ENCODE measurements at places on chromosomes 2 and 18.

- no peak for DNase-seq
These were observed 36.6 kb downstream of the KIDINS220 start for GRCh38 chr2:8800821-8801220.

GRCh38 chr2:217723981-217724380 is 278.8 kb downstream of the TNS1 start:
- no peak for DNase-seq

- DNase-seq, result no peak
These were observed 128.3 kb upstream of the ARHGAP28 start for GRCh38 chr18:6601241-6601640.

GRCh38 chr18:79400591-79401381 is 5.1 kb downstream of the NFATC1 start:
- no peak for DNase-seq

DNA sequence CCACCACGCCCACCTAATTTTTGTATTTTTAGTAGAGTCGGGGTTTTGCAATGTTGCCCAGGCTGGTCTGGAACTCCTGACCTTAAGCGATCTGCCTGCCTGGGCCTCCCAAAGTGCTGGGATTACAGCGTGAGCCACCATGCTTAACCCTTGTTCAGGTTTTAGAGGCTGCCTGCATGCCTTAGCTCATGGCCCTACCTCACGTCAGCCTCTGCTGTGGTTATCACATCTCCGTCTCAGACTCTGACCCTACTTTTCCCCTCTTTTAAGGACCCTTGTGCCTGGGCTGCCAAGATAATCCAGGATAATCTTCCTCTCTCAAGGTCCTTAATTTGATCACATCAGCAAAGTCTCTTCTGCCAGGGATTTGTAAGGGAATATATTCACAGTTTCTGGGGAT is 98.2 kb upstream of the PMAIP1 start:
- DNase-seq, result no peak

GRCh38 chr2:124913868-124914267 is 888.8 kb downstream of the CNTNAP5 start:
- no peak for DNase-seq

GRCh38 chr2:219596954-219597551 is 604 bp upstream of the STK11IP start:
- no peak for DNase-seq

DNA sequence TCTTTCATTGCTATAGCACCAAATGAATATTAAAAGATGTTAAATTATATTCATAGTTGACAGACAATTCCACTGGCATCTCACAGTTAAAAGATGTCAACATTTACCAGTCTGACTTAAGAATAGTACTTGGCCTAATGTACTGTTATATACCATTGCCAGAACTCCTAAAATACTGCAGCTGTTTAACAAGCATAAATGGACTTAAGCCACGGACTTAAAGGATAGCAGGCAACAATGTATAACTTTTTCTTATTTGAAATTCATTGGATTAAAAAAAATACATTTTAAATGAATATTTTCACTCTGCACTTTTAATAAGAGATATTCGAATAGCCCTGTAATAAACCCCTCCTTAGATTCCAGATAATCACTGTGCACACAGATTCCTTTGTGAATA is 3.8 kb downstream of the TCF4 start:
- DNase-seq, result no peak

DNA sequence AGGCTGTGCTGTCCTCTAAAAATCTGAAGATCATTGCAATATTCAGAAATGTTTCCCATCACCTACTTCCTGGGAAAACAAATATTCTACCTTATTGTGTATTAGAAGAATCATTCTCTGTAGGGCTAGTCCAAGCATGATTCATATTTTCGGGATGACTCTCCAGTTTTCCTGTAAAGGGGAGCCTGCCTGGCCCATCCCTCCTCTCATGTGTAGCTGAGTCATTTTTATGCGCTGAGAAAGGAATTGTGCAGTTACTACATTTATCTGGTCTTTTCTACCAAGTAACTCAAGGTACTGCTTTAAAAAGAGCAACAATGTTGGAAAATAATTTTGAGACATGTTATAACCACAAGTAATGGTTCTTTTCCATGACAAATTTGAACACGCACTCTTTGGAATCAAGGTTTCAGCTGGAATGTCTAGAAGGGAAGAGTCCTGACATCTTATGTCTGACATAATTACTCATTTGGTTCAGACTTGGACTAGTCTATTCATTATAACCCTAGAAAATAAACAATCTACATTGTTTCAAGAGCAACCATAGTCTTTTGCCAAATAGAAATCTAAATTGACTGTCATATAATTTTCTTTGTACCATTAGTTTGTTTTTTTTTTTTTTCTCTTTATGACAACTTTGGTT is 6.6 kb downstream of the DSG3 start:
- DNase-seq, result no peak

GRCh38 chr18:39274535-39274934 is 1708.9 kb upstream of the CELF4 start:
- DNase-seq, result no peak

GRCh38 chr2:38168710-38169480 is 92.9 kb upstream of the CYP1B1 start:
- no peak for DNase-seq

DNA sequence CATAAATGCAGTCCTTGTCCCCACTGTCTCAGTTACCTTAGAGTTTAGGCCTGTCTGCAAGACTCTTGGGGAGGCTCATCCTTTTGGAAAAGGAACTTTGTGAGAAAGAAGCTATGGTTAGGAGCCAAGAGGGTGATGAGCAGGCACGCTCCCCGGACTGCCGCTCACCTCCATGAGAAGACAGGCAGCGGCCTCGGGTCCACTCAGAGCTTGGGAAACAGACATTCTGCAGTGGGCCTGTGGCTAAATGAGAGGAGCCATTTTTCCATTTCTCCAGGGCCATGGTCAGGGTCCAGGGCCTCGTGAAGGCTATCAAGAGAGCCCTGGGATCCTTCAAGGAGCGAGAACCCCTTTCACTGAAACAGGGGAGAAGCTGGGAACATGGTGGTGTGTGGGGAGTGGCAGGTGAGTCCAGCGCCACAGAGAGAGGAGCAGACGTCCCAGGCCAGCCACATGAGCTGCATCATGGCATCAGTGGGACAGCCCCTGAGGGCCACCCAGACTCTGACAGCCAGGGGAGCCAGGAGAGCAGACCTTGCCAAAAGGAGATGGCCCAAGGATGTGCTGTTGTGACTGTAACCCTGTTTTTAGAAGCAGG is 4.0 kb upstream of the TEX51 start:
- no peak for DNase-seq

DNA sequence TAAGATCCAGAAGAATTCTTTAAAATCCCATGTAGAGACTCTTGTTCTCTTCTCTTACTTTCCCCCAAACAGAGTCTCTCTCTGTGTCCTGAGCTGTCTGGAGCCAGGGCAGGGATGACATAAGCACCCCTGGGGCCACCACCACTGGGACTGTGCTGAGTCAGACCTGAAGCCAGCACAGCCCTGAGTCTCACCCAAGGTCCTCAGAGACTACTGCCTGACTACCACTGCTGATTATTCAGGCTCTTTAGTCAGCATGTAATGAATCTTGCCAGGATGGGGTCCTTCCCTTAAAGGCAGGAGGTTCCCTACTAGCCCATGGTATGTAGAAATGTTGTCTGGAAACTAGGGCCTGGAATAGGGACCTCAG is 34.9 kb upstream of the DYNC1I2 start:
- peak; percentile 9 for DNase-seq

- no peak for DNase-seq
These were observed 57.1 kb upstream of the ITGB6 start for GRCh38 chr2:160257041-160257742.

DNA sequence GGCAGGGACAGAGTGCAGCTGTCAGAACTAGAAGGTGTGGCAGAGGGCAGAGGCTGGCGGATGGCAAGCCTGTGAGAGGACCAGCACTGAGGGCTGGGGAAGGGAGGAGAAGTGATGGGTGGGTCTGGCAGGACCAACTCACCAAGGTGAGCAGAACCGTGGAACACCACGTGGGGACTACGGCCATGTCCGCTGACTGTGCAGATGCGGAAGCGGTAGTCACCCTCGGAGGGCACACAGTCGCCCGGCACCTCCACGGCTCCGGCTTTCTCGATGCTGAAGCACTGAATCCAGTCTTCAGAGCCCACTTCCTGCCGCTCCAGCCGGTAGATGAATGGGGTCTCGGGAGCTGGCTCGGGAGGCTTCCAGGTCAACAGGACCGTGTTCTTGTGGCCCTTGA is 4.2 kb downstream of the OBSL1 start:
- DNase-seq, result no peak

DNA sequence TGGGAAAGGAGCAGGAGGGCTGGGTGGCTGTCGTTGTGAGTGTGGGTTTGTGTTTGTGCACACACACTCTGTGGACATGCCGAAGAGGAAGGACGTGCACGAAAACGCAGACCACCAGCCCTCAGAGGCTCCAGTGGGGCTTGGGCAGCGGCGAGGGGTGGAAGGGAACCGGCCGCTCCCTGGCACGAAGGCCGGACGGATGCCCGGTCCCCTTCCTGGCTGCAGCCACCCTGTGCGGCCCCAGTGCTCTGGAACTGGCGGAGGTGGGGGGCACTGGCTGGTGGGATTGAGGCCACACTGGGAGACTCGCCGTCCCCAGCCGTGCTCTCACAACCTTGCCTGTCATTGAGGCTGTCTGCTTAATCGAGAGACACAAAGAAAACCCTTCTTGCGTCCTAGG is 852.6 kb upstream of the SALL3 start:
- DNase-seq, result no peak

GRCh38 chr2:39492095-39492590 is 55.1 kb upstream of the MAP4K3 start:
- DNase-seq, result peak; percentile 91

DNA sequence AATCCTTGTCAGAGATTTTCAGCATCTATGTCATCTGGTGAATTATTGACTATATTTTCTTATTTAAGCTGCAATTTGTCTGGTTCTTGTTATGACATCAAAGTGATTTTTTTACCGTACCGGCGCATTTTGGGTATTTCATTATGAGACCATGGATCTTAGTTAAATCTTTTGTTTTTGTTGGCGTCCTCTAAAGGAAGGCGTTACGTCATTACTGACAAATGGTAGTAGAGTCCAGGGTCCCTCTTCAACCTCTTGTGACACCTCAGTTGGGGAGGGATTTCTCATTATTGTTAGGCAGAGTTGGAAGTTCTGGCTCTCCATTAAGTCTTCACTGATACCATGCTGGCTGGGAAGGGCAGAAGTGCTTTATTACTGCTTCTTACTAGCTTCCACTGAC is 175.8 kb upstream of the MMADHC start:
- DNase-seq, result no peak

DNA sequence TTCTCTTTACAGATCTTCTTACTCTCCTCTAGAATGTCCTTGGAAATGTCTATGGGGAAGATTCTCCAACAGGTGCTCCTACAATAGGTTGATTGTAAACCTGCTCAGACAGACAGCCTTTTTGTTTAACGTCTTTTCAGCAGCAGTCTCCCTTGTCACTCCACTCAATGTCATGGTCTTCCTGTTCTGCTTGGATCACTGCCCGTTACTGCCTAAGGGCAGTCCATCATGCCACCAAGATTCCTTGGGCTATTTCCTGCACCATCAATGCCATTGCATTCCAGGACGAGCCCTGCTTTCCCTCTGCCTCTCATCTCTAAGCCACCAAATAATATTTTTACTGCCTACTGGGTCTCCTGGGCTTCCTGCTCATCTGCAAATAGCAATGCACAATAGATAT is 97.4 kb upstream of the GALNT5 start:
- no peak for DNase-seq

DNA sequence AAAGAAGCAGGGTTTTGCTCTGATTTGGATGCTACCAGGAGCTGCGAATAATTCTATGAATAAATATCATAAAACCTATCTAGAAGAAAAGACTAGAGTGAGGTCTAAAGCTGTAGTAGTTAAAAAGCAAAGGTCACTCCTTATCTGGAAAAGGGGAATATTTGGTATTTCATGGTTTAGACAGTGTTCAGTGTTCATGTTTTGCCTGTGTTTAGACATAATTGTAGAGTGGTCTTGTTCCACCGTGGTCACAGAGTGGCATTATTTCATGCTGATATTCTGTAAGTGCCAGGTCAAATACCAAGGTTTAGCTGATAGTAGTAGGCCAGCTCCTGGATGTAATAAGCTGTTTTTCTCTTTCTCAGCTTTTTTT is 10.8 kb downstream of the SPAST start:
- no peak for DNase-seq

DNA sequence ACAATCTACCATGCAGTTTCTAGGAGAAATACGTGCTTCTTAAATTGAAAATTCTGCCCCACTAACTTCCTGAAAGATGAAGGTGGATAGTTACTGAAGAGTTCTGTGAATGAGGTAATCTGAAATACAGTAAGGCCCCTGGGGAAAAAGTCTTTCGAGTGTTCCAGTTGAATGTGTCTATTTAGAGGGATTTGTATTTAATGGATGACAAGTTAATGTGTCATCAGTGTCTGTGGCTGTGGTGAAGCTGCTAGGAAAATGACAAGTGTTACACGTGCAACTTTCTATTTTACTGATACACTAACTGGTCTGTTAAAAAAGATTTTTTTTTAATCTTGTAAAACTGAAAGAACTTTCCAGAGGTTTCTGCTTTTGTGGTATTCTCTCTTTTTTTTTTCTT is 384.6 kb downstream of the STK39 start:
- DNase-seq, result peak; percentile 84

DNA sequence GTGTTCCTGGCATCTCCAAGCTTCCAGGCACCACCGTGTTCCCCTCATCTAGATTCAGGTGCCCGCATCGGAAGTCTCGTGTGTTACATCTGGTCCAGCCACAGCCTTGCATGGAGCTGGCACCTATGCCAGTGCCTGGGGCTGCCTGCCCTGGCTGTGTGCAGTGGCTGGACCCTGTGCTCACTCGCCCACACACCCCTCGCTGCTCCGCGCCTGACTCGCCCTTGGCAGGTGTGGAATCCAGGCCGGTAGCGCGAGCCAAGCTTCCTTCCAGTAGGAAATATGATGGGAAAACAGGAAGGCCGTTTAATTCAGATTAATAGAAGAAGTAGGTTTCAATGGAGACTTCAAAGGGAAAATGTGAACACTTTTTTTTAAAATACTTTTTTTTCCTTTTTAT is 78.0 kb downstream of the PTPN4 start:
- DNase-seq, result no peak

DNA sequence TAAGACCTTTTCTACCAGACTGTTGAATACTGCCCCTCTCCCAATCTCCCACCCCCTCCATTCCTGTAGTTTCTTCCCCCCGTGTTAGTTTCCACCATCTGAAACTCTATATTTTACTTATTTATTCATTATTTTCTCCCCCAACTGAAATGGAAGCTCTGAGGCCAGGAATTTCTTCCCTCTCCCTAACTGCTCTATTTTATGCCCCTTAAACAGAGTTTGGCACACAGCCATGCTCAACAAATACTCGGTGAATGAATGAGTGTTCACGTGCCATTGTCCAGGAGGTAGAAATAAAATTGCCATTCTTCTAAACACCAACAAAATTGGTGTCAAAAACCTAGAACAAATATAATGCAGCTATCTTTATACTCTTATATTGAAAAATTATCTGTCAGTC is 5.6 kb downstream of the ITGB1BP1 start:
- no peak for DNase-seq

- DNase-seq, result no peak
These were observed 2.7 kb downstream of the PPP1CB start for GRCh38 chr2:28754321-28754720.
